ENCODE measurements at places on chromosomes 2 and 18. TPM values are rescaled to one million over a fixed set of nuclear protein-coding genes. Genes with fewer than 3 reads are reported as not detected.

- no peaks in the 10 kb centered on the region for H3K27me3 ChIP-seq
- H3K36me3 ChIP-seq: no peaks in the 10 kb centered on the region
- H3K27ac ChIP-seq: no peak overlapping the region
- no peak overlapping the region for H3K4me3 ChIP-seq
- H3K4me1 ChIP-seq: no peaks in the 10 kb centered on the region
- no peak for DNase-seq
Observed at GRCh38 chr18:27175914-27176313, 9.2 kb downstream of the CHST9 start.

DNA sequence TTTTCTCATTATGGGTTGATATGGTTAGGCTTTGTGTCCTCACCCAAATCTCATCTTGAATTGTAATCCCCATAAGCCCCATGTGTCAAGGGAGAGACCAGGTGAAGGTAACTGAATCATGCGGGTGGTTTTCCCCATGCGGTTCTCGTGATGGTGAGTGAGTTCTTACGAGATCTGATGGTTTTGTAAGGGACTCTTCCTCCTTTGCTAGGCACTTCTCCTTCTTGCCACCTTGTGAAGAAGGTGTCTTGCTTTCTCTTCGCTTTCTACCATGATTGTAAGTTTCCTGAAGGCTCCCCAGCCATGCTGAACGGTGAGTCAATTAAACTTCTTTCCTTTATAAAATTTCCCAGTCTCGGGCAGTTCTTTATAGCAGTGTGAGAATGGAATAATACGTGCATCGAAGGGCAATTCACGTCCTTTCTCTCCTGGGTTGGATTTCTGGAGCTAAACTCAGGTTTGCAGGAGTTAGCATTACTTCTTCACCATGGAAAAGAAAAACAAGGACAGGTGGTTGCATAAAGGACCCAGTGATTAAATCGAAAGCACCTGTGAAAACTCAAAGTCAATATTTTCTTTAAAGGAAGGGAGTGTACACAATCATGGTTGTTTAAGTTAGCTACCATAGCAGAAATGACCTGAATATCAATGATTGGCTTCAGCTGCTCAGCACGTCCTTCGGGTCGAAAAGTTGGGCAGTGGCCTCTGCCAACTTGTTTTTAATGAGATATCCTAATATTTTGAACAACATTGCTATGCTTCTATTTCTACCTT is 54.1 kb downstream of the CDC42EP3 start:
- peak overlapping the region; percentile 95 for H3K27ac ChIP-seq
- H3K27me3 ChIP-seq: no peaks in the 10 kb centered on the region
- peaks cover 58% of the 10 kb centered on the region for H3K4me1 ChIP-seq
- DNase-seq: no peak
- H3K36me3 ChIP-seq: peaks cover 2% of the 10 kb centered on the region

DNA sequence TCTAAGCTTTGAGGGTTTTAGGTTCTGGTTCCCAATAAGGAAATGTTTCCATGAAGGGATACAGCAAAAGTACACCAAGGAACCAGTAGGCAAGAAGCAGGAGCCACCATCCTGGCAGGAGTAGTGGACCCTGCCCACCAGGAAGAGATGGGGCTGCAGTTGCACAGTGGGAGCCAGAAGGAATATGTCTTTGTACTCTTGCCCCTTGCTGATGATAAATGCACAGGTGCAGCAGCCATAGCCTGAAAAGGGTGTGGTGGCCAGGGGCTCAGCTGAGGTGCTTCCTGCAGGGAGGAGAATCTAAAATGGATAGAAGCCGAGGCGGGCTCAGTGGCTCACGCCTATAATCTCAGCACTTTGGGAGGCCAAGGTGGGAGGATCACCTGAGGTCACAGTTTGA is 27.5 kb downstream of the TMEM127 start:
- no peaks in the 10 kb centered on the region for H3K27me3 ChIP-seq
- no peak overlapping the region for H3K27ac ChIP-seq
- H3K4me1 ChIP-seq: peaks cover 26% of the 10 kb centered on the region

GRCh38 chr2:80167284-80167808 is 137.2 kb downstream of the LRRTM1 start:
- H3K36me3 ChIP-seq: no peaks in the 10 kb centered on the region
- DNase-seq: no peak
- H3K4me3 ChIP-seq: no peak overlapping the region

GRCh38 chr2:59737299-59737698 is 816.2 kb downstream of the BCL11A start:
- no peaks in the 10 kb centered on the region for H3K36me3 ChIP-seq
- no peak overlapping the region for H3K27ac ChIP-seq
- H3K4me1 ChIP-seq: no peaks in the 10 kb centered on the region
- no peaks in the 10 kb centered on the region for H3K27me3 ChIP-seq
- DNase-seq: no peak

GRCh38 chr2:158795195-158795924 is at the start of gene DAPL1:
TSS of gene DAPL1 (plus strand) at chr2:158795317. CDS start at chr2:158795373, 56 bp downstream.
- H3K4me1 ChIP-seq: peaks cover 3% of the 10 kb centered on the region
- no peak within 1 kb of the TSS for H3K4me3 ChIP-seq
- H3K27me3 ChIP-seq: peaks cover 45% of the 10 kb centered on the region
- no peak for DNase-seq
- peak within 1 kb of the TSS; percentile 53 for H3K27ac ChIP-seq

TSHZ1 gene
- total RNA-seq: 17.5 TPM

EML6 gene
- 2.2 TPM for total RNA-seq

FBLN7 gene
- total RNA-seq: 21.7 TPM

UGT1A5 gene
- total RNA-seq: not detected

GPR39 gene
- total RNA-seq: 0.10 TPM
